Glomerular endothelial cell (primary cell): ENCODE measurements at places on chromosomes 16 and 17. TPM values are rescaled to one million over a fixed set of nuclear protein-coding genes. Genes with fewer than 3 reads are reported as not detected.
A peak's percentile ranks its signal among the peaks of the same experiment; 100 is the strongest.

DNA sequence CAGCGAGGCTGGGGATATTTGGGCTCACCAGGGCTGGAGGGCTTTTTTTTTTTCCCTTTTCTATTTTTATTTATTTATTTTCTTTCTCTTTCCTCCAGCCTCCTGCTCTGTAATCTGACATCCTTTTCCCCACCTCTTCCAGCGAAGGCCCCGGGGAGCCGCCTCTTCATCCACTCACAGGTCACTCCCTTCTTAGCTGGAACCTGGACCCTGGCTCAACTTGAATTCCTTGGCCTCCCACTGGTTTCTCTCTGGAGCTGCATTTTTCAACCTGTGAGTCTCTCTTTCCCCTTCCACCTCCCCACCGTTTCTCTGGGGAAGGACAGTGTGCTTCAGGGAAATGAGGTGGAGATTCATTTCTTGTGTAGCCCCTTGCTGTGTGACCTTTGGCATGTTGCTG lies 82.0 kb downstream of the MRM1 start:
- DNase-seq, result no peak

DNA sequence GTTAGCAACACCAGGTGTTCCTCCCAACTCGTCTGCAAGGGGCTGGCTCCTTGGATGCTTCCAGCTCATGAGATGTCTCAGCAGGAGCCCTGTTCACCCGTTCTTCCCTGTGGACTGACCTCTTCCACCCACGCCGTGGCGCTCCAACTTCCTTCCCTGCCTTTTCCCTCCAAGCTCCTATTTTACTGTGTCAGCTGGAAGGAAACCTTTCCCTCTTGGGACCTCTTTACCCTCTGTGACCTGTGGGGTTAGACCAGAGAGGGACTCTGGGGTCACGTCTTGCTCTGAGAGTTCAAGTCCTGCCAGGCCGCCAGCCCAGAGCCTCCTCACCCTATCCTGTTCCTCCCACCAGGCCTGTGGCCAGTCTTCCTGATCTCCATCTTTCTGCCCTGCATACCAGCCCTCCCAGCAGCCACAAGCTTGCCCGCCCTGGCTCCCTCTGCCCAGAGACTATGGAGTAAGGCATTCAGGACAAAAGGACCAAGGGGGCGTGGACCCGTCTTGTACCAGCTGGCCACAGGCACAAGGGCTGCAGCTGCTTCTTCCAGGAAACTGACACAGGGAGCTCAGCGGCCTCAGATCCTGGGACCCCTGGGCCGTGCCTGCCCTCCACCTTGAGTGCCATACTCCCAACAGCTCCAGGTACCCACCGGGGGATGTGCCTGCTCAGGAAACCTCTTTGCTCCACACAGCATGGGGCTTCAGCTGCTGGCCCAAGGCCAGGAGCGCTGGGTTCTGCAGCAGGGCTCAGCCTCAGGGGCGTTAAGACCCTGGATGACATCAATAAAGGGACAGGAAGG lies 3.0 kb downstream of the PAQR4 start:
- DNase-seq, result no peak

DNA sequence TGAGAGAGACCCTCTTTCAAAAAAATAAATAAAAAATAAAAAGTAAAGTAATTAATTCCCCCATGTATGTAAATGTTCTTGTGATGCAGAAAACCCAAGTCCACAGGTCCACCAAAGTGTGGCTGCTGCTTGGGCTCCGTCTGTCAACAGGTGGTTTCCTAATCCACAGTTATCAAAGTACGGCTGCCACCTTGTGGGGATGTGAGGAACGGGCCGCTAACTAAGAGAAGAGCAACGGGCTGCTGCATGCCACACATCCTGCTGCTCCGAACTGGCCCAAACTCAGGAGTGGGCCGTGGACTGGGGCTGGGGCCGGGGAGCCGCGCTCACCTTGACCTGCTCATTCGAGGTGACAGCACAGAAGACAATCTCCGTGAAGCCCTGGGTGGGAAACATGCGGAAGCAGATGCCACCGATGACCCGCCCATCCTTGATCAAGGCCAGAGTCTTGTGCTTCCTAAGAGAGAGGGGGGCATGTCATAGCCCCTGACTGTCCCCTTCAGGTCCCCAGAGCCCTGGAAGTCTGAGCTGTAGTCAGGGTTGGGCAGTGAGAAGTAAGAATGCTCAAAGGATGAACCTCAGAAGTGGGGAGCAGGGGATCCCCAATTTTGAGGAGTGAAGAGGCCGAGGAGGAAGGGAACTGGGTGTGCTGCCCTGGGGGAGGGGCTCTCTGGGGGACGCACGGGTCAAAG lies 4.3 kb downstream of the KAT2A start:
- no peak for DNase-seq

DNA sequence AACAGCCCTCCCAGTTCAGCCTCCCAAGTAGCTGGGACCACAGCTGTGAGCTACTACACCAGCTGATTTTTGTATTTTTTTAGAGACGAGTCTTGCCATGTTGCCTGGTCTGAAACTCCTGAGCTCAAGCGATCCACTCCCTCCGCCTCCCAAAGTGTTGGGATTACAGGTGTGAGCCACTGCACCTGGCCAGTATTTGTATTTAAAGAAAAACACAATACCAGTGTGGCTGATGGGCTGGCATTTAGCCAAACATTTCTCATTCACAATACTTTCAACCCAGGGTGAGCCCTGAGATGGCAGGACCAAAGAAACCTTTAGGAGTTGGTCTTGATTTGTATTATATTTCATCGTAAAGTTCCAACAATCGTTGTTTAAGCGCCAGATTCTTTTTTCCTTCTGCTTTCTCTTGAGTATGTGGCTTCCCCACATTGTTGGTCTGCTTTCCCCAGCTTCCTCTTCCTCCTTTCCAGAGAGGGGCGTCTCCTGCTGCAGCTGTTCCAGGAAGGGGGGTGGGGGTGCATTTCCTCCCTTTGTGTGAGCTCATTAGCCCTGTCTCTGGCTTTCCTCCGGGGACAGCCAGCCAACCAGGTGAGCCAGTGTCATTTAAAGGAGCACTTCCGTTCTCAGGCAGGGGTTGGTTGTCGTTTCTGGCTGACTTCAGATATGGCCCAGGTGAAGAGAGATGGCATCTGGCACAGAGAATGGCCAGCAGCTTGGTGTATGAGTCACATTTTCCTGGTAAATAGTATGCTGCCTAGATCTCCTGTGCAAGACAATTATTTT lies 79.9 kb downstream of the GPRC5B start:
- DNase-seq, result peak; percentile 81

Gene LGALS9B
- total RNA-seq, result not detected in 2 replicates

GRCh38 chr17:51355441-51356410 lies 95.4 kb downstream of the UTP18 start:
- no peak for DNase-seq

DNA sequence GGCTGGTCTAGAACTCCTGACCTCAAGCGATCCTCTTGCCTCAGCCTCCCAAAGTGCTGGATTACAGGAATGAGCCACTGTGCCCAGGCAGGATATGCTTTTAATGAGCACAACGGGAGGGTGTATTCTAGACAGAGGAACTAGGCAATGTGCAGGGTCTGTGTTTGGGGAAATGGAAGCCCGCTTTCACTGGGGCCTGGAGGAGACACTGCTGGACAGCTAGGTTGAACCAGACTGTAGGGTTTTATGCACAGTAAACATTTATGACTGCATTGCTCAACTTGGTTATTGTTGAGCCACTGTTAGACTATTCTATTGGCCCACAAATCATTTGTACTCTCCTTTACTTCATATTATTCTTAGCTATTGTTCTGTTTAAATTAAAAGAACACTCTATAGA lies 10.2 kb upstream of the SIAH1 start:
- no peak for DNase-seq
